SK-N-SH (cell line): ENCODE measurements at places on chromosomes 16 and 17. TPM values are rescaled to one million over a fixed set of nuclear protein-coding genes. Genes with fewer than 3 reads are reported as not detected.

The HAP1 gene
- polyA plus RNA-seq = 0.16 and 0.18 TPM in 2 replicates

The NLK gene
- 12.3 and 19.2 TPM in 2 replicates for polyA plus RNA-seq

The GDPD3 gene
- 1.5 and 2.3 TPM in 2 replicates for polyA plus RNA-seq

The KRT12 gene
- not detected in 2 replicates for polyA plus RNA-seq

The TBC1D3K gene
- polyA plus RNA-seq = not detected in 2 replicates

The RHBDF1 gene
- 49.1 and 54.1 TPM in 2 replicates for polyA plus RNA-seq

The PRR15L gene
- polyA plus RNA-seq = not detected in 2 replicates

The UBALD1 gene
- 13.0 and 16.7 TPM in 2 replicates for polyA plus RNA-seq

The DNASE1L2 gene
- polyA plus RNA-seq = 2.4 and 2.5 TPM in 2 replicates

The DRC3 gene
- polyA plus RNA-seq = 3.6 and 5.5 TPM in 2 replicates

The KRTAP17-1 gene
- polyA plus RNA-seq = not detected in 2 replicates

The CDH8 gene
- 0.05 TPM in 1 of 2 replicates, not detected in the other for polyA plus RNA-seq

The ANKFN1 gene
- polyA plus RNA-seq = 0.07 and 0.13 TPM in 2 replicates

The TPSG1 gene
- polyA plus RNA-seq = not detected in 2 replicates
